ENCODE measurements at places on chromosomes 7 and 10.

DNA sequence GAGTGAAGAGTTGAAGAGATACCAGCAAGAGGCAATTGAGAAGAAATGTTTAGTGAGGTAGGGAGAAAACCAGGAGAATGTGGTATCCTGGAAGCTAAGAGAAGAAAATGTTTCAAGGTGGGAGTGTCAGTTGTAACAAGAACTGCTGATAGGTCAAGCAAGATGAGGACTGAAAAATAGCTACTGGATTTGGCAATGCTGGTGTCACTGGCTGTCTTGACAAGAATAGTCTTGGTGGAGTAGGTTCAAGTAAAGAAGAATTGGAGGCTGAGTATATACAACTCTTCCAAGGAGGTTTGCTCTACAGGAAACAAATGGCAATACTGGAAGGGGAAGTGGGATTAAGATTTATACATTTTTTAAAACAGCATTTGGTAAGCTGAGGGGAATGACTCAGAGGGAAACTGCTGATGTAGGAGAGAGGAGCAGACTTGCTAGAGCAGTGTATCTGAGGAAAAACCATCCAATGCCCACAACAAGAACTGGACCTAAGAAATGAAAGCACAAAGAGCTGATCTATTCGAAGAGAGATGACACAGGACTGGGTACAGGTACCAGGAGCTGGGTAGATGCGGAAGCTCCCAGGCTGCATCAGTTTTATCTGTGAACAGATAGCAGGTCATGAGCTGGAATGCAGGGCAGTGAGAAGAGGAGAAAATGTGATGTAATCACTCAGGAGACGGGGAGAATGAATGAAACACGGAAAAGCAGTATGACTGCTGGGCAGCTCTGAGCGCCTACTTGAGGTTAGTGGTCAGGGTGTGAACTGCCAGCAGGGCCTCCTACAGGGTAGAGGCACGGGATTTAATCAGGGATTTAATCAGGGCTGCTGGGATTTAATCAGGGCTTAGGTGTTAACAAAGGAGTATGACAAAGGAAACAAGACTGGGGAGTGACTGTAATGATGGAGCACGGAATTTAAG is 34.5 kb downstream of the FAM25A start:
- DNase-seq = peak; percentile 69

- no peak for DNase-seq
Measured at GRCh38 chr7:52311886-52312285, 723.5 kb upstream of the POM121L12 start.

GRCh38 chr10:71297343-71297742 is 21.7 kb upstream of the SLC29A3 start:
- no peak for DNase-seq

DNA sequence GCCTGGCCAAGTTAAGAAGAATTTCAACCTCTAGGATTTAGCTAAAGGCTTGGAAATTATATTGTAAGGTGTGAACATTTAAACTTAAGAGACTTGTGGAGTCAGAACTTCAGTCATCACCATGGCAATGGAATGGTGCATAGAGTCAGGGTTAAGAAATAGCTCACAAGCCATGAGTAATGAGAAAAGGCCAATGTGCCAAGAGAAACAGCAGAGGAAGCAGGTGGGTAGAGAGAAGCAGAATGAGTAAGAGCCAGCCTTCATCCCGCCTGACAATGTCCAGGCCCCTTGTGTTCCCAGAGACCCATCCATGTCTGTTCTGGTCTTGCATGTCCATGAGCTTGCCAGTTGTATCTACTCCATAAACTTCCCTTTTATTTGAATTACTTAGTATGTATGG is 62.6 kb upstream of the TBX20 start:
- no peak for DNase-seq

- DNase-seq = peak; percentile 8
Measured at GRCh38 chr10:56823849-56824248, 462.8 kb upstream of the ZWINT start.

DNA sequence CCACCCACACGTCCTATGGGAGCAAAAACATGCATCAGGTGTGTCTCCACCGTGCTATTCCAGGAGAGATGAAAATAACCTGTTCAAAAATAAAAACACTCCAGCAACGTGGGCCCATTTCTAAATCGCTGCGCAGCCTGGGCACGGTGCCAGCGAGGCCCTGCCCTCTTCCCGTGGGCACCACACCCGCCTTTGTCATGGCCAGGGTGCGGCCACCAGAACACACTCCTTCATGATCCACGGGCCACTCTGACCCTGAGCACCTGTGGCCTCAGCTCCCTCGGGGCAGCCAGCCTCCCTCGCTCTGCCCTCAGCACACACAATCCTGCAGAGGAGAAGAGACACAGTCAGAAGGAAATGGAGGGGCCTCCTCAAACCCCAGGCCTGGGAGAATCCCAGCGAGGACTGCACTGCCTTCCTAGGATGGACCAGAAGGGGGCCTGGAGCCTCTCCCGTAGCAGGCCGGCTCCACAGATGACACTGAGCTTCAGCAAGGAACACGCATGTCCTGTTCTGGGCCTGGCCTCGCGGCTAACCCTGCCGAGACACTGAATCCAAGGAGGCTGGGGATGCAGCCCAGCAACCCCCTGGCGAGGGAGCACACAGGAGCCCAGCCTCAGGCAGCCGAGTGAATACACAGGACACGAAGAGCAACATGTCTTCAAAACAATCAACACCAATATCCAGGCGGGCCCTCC is 169.0 kb downstream of the MAD1L1 start:
- no peak for DNase-seq

DNA sequence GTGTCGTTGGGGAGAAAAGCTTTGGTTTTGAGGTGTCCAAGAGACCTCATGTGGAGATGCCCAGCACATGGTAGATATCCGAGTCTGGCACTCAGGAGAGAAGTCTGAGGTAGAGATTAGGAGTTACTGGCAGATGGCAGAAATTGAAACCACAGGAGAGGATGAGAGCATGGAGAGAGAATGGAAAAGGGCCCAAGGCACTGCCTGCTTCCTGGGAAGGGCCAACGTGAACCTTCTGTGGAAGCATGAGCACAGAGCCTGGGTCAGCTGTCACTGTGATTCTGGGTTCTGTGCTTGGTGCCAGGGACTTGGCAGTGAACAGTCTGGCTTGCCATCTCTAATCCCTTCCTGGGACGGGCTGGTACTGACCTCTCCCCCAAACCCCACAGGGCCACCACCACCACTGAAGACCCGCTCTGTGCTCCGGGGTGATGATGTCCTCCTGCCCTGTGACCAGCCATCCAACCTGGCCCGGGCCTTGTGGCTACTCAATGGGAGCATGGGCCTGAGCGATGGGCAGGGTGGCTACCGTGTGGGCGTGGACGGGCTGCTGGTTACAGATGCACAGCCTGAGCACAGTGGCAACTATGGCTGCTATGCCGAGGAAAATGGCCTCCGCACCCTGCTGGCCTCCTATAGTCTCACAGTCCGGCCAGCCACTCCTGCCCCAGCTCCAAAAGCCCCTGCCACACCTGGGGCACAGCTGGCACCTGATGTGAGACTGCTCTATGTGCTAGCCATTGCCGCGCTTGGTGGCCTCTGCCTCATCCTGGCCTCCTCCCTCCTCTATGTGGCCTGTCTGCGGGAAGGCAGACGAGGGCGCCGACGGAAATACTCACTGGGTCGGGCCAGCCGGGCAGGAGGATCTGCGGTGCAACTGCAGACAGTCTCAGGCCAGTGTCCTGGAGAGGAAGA is 4.1 kb downstream of the MRPL43 start:
- no peak for DNase-seq
